ENCODE measurements at places on chromosomes 5 and 9. TPM values are rescaled to one million over a fixed set of nuclear protein-coding genes. Genes with fewer than 3 reads are reported as not detected.

Gene OR1J2
- not detected for total RNA-seq

Gene FOXD4L4
- not detected for total RNA-seq

Gene SEMA6A
- 4.5 TPM for total RNA-seq

Gene SUSD3
- 1.1 TPM for total RNA-seq

Gene IL4
- total RNA-seq, result not detected

Gene FAM174A
- total RNA-seq, result 18.6 TPM

Gene GABRA1
- total RNA-seq, result not detected

Gene CATSPER3
- 0.54 TPM for total RNA-seq

GRCh38 chr9:87676976-87677775 is 48.7 kb upstream of the CTSL start:
- DNase-seq, result peak; percentile 71

DNA sequence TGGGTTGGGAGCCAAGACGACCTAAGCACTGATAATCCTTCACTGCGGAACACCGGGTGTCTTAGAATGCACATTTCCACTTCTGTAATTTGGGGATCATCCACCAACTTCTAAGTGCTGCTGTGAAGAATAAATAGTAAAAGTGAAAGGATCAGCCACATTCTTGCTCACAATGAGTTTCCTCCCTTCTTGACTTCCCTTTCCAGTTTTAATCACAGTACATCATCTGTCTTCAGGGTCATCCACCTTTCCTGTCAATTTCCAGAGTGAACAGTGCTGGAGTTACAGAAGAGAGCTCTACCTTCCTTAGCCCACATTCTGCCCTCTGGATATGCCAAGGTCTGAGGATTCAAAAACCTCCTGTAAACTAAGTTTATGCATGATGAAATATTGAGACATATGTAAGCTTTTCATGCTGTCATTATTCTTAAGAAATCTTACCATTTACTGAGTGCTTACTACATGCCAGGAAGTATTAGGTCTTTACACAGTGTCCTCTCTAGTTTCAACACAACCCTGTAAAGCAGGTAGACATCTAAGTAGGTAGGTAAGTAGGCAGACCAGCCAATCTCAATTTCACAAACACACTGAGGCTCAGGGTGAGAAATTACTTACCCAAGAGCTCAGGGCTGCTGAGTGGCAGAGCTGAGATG is 105.2 kb downstream of the CDK5RAP2 start:
- DNase-seq, result no peak

DNA sequence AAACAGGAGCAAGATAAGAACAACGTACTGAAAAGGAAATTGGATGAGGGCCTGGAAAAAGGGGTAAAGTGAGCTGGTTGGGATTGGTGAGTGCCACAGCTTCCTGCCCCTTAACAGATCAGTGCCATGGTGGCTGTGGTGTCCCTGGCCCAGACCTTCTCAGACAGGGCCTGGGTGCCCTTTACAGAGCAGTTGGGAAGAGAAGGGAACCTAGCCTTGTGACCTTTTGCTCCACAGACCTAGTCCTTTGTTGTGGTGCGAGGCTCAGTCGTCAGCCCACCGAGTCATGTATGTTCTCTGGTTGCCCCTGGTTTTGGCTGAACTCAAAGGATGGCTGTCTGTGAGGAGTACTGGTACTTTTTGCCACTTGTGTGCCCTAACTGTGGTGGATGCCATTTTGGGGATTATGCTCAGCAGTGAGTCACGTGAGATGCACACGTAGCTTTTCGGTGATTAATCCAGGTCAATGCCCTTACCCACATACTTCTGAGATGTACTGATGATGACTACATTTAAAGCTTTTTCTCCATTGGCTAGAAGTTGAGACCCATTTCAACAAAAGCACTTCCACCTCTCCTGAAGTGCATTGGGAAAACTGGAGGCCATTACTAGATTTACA is 48.4 kb downstream of the EXOSC2 start:
- DNase-seq, result no peak

- DNase-seq, result no peak
Observed at GRCh38 chr9:36855448-36856315, 178.4 kb downstream of the PAX5 start.

- DNase-seq, result peak; percentile 95
Observed at GRCh38 chr5:180802325-180803180, at the start of gene MGAT1. Gene MGAT1, minus strand, starts transcription at chr5:180802806. Its CDS starts 9,835 bp downstream, at chr5:180792971.

DNA sequence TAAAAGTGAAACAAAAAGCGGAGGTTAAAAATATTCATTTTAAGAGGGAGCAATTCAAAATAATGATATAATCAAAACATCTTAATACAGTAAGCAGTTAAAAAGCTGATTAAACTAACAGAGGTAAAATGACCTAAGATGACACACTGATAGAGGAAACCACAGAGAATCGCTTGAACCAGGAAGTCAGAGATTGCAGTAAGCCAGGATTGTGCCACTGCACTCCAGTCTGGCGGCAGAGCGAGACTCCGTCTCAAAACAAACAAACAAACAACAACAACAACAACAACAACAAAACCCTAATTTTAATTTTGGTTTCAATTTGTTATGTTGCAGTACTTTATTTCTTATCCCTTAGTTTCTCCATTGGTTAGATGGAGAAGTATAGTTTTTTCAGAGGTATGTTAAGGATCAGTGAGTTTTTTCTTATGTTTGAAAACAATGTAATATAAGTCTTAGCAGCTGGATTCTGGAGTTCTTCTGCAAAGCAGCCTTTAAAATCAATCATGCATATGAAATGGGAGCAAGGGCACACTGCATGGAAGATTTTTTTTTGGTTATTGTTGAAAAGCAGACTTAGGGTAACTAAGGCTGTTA is 58.5 kb downstream of the MLANA start:
- DNase-seq, result no peak

DNA sequence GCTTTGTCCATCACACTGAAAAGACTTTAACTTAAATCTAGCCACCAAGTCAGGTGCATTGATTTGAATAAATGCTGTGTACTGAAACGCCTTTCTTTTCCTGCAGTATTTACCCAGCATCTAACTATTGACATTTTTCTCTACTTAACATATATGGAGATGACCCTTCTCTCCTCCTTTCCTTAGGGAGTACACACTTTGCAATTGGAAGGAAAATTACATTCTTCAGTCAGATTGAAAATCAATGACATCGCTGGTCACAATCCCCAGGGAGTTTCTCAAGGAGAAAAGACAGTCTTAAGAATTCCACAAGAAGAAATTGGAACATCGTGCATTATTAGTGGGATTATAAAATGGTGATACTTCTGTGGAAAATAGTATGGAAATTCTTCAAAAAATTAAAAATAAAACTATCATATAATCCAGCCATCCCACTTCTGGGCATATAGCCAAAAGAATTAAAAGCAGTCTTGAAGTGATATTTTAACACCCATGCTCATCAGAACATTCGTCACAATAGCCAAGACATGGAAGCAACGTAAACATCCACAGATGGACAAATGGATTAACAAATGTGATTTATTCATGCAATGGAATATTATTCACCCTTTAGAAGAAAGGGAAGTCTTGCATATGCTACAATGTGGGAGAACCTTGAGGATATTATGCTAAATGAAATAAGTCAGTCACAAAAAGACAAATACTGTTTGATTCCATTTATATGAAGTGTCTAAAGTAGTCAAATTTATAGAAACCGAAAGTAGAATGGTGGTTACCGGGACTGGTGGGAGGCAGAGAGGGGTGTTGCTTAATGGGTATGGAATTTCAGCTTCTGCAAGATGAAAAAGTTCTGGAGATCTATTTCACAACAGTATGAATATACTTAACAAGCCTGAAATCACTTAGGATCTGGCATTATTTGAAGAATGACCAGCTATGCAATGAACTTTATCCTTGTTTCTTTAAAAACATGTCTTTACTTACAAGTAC is 14.3 kb upstream of the FREM1 start:
- DNase-seq, result no peak

- DNase-seq, result no peak
Observed at GRCh38 chr9:124652615-124653393, 118.3 kb downstream of the NR6A1 start.

GRCh38 chr9:119675951-119676350 is 306.7 kb upstream of the BRINP1 start:
- no peak for DNase-seq

GRCh38 chr5:158451993-158452672 is 593.2 kb upstream of the CLINT1 start:
- no peak for DNase-seq

DNA sequence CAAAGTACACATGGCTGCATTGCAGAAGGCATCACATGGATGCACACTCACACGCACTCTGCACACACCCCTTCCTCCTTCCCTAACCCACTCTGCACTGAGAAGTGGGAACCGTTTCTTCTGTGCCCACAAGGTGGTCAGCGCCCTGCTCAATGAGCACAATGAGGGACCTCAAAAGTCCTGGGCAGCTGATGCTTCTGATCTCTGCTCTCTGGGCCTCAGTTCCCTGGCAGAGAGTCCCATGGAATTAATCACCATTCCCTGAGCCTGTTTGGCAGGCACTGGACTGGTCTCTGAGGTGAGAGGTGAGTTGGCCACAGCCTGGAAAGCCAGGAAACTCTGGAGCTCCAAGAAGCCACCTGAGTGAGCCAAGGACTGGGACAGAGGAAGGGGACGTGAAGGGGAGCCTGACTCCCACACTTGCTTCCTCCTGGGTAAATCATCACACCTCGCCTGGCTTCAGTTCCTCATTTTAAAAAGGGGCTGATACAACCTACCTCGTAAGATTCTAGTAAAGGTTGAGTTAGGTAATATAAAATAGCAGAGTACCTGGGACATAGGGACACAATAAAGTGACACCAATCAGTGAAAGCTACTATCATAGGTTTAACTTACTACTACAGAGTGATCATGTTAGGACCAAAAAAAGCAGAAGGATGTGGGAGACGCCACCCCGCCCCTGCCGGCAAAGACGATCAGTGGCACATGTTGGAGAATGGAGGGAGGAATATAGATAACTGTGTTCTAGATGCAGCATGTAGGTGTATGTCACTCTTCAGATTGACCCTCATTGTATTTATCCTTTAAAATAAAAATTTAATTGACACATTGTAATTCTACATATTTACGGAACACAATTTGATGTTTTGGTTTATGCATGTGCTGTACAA is 21.1 kb upstream of the IGFBPL1 start:
- no peak for DNase-seq

DNA sequence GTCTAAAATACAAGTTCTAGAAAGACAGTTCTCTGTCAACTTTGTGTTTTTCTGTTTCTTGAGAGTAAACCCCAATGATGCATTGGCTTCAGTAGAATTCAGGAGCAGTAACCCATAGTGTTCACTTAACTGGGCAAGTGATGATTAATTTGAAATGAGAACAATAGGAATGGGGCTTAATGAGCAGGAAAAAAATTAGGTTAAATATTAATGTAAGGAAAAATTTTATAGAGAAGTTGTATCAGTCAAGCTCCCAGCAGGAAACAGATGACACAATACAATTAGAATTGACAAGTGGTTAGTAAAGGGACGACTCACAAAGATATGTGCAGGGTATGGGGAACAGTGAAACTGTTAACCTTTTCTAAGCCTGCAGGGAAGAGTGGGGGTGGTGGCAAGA is 38.2 kb downstream of the ENTREP1 start:
- DNase-seq, result no peak

- no peak for DNase-seq
Observed at GRCh38 chr9:127896395-127897192, 2.8 kb downstream of the ST6GALNAC6 start.

- DNase-seq, result no peak
Observed at GRCh38 chr9:117718085-117718484, 13.9 kb downstream of the TLR4 start.

DNA sequence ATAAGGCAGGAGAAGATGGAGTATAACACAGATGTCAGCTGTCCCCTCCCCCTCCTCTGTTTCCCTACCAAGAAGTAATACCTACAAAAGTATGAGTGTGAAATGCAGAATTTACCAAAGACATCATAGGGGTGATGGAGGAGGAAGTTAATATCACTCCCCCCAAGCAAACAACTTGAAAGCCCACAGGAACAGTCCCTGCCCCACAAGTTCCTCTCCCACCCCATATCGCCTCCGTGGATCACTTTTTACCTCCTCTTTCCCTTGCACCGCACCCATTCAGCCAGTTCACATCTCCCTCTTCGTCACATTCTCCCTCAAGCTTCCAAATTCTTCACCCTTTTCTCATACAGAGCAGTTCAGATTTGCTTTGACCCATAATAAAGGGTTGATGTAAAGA is 7.0 kb upstream of the SIL1 start:
- no peak for DNase-seq

DNA sequence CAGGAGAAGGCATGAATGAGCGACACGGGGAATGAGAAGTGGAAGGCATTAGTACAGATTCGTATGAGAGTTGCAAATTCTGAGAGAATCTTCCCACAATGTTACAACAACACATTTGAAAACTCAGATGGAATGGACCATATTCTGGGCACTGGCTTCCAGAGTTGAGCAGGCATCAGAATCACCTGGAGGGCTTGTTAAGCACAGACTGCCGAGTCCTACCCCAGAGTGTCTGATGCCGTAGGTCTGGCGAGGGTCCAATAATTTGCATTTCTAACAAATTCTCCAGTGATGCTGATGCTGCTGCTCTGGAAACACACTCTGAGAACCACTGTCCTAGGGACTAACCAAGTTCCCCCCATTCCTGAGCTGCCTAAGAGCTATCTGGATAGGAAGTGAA is 2.9 kb upstream of the TLX3 start:
- DNase-seq, result no peak

- no peak for DNase-seq
Observed at GRCh38 chr5:14915291-14915952, 43.8 kb upstream of the ANKH start.

- DNase-seq, result no peak
Observed at GRCh38 chr9:31323726-31324444, 1060.6 kb upstream of the ACO1 start.

DNA sequence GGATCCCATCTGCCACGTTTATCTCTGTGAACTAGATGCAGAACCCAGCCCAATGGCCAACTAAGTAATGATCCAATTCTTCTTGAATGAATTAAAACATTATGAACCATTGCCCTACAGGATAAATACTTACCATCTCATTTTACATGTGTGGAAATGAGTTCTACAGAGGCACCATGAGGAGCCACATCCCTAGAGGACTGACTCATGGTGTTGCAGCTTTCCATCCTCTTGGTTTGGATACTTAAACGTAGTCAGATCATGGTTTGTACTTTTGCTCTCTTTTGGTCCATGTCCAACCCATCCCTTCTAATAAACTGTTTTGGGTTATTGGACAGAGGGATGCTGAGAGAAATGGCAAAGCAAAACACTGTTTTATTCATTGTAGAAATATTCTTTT is 484.8 kb downstream of the EBF1 start:
- DNase-seq, result no peak

GRCh38 chr5:103003872-103004271 is 116.1 kb downstream of the GIN1 start:
- DNase-seq, result no peak

GRCh38 chr9:95515272-95516113 is 1.3 kb downstream of the PTCH1 start:
- no peak for DNase-seq

DNA sequence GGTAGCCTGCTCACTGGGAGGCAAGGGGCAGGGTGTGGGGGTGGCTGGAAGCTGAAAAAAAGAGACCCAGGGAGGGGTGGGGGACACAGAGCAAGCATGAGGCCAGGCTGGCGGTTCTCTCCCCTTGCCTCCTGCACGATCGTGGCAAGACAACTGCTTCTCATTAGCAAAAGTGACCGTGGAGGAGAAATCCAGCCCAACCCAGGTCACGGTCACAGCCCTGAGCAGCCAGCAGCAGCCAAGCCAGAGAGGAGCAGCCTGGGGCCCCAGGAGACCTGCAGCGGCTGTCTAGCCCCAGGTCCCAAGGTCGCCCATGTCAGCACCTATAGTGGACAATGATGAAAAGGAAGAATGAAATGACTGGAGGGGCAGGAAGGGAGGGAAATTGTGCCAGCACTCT is 89.1 kb downstream of the NRG2 start:
- DNase-seq, result no peak

GRCh38 chr9:133818444-133818843 is 80.3 kb upstream of the SARDH start:
- no peak for DNase-seq
